Stimulated activated naive CD8-positive, alpha-beta T cell treated with anti-CD3 and anti-CD28 coated beads, Interleukin-15, amount 100 ng/mL, for 72 hours (primary cell): ENCODE measurements at places on chromosomes 2 and 18.

GRCh38 chr2:186919296-186919695, 70.3 kb upstream of the ZSWIM2 start:
- DNase-seq = no peak

- no peak for DNase-seq
Measured at GRCh38 chr18:50661013-50661412, 101.1 kb downstream of the MAPK4 start.

DNA sequence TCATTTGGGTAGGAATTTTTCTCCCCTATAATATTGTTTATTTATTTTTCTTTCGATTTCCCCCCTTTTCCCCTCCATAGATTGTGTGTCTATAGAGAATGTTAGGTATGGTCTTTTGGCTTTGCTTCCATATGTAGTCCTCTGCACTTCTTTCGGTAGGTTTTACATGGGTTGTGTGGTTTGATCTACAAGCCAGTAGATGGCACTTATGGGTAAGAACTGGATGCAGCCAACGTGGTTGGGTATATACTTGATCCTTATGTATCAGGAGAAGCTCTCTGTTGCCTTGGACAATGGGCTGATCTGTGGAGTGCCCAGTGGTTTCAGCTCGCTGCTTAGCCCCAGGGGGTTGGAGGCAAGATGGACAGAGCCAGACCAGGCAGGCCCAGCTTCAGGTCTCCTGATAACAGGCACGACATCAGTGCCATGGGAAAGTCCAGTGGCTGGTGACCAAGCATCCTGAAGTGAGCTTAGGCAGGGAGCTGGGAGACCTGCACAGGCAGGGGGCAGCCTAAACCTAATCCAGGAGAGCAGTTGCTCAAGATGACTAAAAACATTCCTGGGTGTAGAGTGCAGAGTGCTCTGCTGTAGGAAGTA, 488.3 kb downstream of the CCDC85A start:
- DNase-seq = no peak

DNA sequence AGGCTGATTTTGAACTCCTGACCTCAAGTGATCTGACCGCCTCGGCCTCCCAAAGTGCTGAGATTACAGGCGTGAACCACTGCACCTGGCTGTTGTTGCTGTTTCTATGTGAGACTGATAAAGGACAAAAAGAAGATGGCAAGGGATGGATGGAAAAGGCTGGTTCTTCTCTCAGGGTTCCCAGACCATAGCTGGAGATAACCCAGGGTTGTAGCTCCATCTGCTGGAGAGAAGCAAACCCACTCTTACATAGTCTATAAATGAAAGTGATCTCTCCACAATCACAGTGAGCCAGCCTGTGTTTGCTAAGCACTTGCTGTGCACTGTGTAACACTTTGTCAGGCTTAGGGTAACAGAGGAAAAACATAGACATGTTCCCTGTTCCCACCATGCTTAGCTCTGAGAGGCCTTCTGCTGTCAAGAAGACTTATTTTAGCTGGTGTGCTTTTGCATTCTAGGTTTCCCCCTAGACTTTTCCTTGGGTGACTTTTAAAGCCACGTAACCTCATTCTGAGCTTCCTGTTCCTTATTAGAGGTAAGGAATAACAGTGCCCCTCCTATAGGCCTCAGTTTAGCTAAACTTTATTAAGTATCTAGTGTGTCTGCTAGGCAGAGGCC, 49.7 kb downstream of the LIMS1 start:
- peak; percentile 46 for DNase-seq

DNA sequence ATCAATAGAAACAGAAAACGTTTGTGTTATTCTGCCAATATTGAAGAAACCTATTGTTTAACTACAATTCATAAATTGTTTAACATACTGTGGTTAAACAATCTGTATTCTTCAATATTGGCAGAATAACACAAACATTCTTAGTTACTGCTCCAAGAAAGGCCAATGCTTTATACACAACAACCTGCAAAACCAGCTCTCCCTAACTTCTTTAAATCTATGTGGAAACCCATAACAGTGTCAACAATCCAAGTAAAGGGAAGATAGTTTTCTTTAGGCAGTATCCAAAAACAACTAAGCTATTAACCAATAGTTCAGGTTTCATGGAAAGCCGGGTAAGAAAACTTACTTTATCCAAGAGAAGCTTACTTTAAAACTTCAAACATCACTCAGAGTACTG, 6.2 kb upstream of the RBM45 start:
- no peak for DNase-seq

DNA sequence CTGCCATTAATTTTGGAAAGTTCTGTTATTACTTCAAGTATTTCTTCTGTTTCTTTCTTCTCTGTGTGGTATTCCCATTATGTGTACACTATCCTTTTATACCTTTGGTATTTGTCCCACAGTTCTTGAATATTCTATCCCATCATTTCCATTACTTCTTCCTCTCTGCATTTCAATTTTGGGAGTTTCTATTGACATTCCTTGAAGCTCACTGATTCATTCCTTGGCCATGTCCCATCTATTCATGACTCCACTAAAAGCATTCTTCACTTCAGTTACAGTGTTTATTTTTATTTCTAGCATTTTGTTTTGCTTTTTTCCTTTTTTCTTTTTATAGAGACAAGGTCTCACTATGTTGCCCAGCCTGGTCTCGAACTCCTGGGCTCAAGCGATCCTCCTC, 30.3 kb downstream of the PROC start:
- DNase-seq = no peak

DNA sequence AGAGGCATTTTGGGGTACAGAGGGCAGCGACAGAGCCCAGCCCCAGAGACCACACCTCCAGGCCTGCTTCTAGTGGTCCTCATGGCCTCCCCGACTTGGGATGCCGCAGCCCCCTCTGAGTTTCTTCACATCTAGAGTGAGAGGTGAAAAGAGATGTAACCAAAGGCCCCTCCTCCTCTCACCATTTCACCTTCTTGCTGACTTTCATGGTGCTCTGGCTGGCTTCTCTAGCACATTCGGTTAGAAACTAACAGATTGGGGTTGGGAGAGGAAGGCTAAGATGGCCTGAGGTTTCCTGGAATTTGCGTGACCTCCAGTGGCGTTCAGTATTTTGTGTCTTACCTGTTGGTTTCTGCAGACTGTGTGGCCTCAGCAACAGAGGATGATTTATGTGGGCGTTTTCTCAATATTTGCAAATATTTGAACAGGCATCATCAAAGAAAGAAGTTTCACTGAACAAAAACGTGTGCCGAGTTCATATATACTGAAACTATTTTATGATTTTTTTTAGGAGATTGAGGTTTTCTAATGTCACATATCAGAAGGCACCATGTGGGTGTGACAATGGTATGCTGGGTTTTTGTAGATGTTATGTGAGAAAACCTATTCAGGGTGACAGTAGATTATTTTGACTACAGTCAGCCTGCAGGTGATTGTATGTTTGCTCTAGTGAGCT, 69.9 kb upstream of the BCL2L11 start:
- DNase-seq = peak; percentile 46

GRCh38 chr2:177767768-177768167, 304.8 kb downstream of the PDE11A start:
- DNase-seq = no peak

DNA sequence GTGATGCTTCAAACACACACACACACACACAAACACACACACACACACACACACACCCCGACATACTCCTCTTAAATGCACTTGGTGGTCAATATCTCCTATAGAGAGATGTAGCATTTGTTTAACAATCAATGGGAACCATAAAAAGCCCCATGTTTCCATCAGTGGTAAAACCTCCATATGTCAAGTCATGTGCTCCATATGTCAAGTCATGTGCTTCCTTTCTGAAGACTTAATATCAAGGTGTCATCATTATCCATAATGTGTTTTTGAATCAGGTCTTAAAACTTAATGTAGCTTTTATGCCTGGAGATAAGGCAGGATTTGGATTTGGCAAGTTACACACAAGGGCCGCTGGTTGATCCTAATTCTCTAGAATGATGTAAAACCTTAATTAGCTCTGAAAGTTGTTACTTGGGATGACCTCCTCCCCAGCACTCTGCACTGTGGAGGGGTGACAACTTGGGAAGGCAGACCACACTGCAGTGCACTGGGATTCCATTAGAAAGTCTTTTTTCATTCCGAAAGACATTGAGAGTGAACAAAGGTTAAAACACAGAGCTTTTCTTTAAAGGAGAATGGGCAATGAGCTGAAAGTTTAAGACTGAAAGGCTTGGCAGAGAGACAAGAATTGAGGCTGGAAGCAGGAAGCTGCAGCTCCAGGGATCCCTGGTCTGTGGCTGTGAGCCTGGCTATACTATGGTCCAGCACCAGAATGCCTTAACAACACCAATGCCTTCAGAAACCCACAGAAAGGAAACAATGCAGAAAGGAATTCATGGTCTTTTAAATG, 26.4 kb downstream of the ALK start:
- DNase-seq = no peak

GRCh38 chr18:34121200-34121721, 103.5 kb downstream of the NOL4 start:
- no peak for DNase-seq

GRCh38 chr2:70647873-70648481, 94.4 kb upstream of the TGFA start:
- DNase-seq = peak; percentile 71

DNA sequence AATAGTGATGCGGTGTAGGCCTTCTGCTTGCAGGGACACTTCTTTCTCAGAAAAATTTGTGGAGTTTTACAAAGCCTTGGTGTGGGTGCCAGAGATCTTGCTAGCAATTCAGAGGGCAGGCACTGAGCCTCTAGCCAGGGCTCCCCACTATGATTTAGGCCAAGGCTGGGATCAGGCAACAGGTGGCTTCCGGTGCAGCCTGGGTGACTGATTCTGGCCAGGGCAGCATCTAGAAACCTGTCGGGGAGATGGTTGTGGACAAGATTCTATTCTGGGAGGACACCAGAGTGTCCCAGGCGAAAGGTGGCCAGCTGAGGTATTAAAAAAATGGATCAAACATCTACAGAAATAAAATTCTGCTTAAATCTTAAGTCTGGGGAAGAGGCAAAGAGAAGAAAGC, 21.5 kb upstream of the TNP1 start:
- DNase-seq = no peak

GRCh38 chr2:140855471-140855870, 1275.3 kb downstream of the LRP1B start:
- no peak for DNase-seq

- DNase-seq = no peak
Measured at GRCh38 chr2:154452906-154453493, 245.5 kb upstream of the KCNJ3 start.

DNA sequence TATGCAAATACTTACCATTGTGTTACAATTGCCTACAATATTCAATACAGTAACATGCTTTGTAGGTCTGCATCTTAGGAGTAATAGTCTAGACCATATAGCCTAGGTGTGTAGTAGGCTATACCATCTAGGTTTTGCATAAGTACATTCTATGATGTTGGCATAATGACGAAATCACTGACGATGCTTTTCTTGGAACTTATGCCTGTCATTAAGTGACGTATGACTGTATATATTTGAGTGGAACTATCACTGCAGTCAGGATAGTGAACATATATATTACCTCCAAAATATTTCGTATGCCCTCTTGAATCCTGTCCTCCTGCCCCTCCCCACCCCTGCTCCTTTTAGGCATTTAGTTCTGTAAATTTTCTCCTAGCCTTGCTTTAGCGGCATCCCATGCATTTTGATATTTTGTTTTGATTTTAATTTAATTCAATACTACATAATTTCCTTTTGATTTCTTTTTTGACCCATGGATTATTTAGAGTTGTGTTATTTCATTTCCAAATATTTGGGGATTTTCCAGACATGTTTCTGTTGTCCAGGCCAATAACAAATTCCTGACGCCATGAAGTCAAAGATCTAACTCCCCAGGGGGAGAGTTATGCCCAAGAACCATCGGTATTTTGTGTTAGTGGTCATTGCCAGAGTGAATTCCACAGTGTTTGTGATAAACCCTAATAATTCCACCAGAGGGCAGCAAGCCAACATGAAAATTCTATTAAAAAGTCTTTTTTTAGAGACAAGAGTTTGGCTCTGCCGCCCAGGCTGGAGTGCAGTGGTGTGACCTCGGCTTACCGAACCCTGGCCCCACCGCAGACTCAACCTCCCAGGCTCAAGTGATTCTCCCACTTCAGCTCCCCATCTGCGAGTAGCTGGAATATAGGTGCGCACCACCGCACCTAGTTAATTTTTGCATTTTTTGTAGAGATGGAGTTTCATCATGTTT, 24.2 kb upstream of the CASP8 start:
- peak; percentile 52 for DNase-seq

DNA sequence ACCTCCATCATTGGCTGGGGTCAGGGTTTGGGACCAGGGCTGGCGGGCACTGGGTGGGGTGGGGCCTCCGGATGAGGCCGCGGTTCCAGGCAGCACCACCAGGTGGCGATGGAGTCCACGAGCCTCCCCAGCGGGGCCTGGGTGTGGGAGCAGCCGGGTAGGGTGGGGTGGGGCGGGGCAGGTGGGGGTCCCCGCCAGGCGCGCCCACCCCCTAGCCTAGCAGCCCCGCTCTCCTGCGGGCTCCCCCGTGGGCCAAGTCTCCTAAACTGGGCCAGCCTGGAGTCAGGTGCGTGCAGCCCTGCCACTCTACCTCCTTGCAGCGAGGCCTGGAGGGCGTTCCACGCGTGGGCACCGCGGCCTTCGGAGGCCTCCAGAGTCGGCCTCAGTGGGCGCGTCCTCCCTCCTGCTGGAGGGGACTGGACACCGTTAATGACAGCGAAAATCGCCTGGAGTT, 187.5 kb downstream of the TWIST2 start:
- DNase-seq = peak; percentile 71

GRCh38 chr2:99139003-99139402, 2.5 kb upstream of the C2orf15 start:
- no peak for DNase-seq

GRCh38 chr2:233093721-233094120, 33.6 kb downstream of the INPP5D start:
- DNase-seq = no peak

GRCh38 chr18:10232062-10232461, 222.4 kb upstream of the APCDD1 start:
- DNase-seq = no peak

GRCh38 chr2:24744356-24744755, 48.8 kb downstream of the PTRHD1 start:
- no peak for DNase-seq

GRCh38 chr2:169803480-169803879, 4.8 kb downstream of the SSB start:
- DNase-seq = no peak

DNA sequence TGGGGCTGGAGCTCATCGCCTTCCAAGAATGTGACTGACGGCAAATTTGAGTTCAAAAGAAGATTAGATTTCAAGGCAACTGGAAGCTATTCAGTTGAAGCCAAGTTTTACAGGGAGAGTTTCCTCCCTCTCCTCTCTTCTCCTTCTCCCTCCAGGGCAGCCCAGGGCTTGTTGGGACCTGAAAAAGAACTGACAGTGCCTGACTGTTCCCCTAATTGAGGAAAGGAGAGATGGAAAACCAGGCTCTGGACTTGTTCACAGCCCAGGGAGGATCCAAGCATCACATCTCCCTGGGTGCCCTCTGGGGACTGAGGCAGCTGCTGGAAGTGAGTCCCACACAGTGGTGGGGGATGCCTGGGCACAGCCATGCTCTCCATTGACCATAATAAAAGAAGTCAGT, 88.1 kb downstream of the THNSL2 start:
- DNase-seq = no peak

- DNase-seq = no peak
Measured at GRCh38 chr2:54941248-54941984, 108.8 kb downstream of the RTN4 start.
